Astrocyte (in vitro differentiated cells and primary cell): ENCODE measurements at places on chromosomes 1 and 21. TPM values are rescaled to one million over a fixed set of nuclear protein-coding genes. Genes with fewer than 3 reads are reported as not detected.

GRCh38 chr1:87239997-87240605 lies 88.6 kb upstream of the LMO4 start:
- no peak for DNase-seq
- H3K27ac ChIP-seq: no peak overlapping the region
- H3K27me3 ChIP-seq: no peaks in the 10 kb centered on the region
- H3K36me3 ChIP-seq: no peaks in the 10 kb centered on the region
- no peak overlapping the region for H3K4me3 ChIP-seq

The KRTAP20-4 gene
- total RNA-seq: not detected in 2 replicates

The TMEM82 gene
- not detected in 2 replicates for total RNA-seq

- no peak for DNase-seq
- no peak overlapping the region for H3K27ac ChIP-seq
- no peaks in the 10 kb centered on the region for H3K4me1 ChIP-seq
- no peaks in the 10 kb centered on the region for H3K36me3 ChIP-seq
These were observed 2.0 kb upstream of the KRTAP19-1 start for GRCh38 chr21:30482130-30482529.

The PADI2 gene
- 0.43 and 0.48 TPM in 2 replicates for total RNA-seq

The DNAJC8 gene
- 86.9 and 91.3 TPM in 2 replicates for total RNA-seq

DNA sequence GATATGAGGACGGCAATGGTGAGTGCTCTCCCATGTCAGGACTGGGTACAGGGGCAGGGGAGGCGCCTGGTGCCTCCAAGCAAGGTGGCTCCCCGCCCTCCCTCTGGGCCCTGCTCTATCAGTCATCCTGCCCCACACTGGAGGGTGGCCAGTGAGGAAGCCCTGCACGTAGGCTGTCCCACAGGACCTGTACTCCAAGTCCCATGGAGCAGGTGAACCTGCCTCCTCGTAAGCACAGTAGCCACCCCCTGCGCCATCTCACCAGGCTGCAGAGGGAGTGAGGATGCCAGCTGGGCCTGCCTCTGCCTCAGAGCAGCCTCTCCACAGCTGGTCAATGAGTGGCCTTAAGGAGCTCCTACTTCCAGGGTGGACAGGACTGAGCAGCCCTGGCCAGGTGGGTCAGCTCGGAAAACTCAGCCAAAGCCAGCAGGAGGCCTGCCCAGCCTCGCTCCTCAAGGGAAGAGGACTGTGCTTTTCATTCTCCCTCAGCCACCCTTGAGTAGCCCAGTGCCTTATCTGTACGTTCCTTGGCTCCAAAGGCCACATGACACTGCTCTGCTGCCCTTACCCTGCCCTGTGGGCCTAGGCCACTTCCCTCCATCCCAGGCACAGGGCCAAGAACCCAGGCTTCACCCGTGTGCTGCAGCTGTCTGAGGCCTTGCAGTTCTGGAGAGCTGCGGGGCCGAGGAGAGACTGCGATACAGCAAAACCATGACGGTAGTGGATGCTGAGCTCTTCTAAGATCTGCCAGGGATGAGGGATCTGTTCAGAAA lies 39.6 kb downstream of the SLC45A1 start:
- no peaks in the 10 kb centered on the region for H3K4me1 ChIP-seq
- DNase-seq: no peak
- no peak overlapping the region for H3K27ac ChIP-seq
- H3K36me3 ChIP-seq: peaks cover 22% of the 10 kb centered on the region
- H3K27me3 ChIP-seq: no peaks in the 10 kb centered on the region

- H3K4me3 ChIP-seq: no peak overlapping the region
- peaks cover 20% of the 10 kb centered on the region for H3K36me3 ChIP-seq
These were observed 55.0 kb upstream of the PSMG1 start for GRCh38 chr21:39238275-39238674.

GRCh38 chr1:111199881-111200801 lies at the start of gene DENND2D:
Gene DENND2D, minus strand, starts transcription at chr1:111200646. Its CDS starts 187 bp downstream, at chr1:111200459.
- no peak for DNase-seq
- H3K27me3 ChIP-seq: peaks cover 12% of the 10 kb centered on the region
- peaks cover 5% of the 10 kb centered on the region for H3K4me1 ChIP-seq
- no peaks in the 10 kb centered on the region for H3K36me3 ChIP-seq

DNA sequence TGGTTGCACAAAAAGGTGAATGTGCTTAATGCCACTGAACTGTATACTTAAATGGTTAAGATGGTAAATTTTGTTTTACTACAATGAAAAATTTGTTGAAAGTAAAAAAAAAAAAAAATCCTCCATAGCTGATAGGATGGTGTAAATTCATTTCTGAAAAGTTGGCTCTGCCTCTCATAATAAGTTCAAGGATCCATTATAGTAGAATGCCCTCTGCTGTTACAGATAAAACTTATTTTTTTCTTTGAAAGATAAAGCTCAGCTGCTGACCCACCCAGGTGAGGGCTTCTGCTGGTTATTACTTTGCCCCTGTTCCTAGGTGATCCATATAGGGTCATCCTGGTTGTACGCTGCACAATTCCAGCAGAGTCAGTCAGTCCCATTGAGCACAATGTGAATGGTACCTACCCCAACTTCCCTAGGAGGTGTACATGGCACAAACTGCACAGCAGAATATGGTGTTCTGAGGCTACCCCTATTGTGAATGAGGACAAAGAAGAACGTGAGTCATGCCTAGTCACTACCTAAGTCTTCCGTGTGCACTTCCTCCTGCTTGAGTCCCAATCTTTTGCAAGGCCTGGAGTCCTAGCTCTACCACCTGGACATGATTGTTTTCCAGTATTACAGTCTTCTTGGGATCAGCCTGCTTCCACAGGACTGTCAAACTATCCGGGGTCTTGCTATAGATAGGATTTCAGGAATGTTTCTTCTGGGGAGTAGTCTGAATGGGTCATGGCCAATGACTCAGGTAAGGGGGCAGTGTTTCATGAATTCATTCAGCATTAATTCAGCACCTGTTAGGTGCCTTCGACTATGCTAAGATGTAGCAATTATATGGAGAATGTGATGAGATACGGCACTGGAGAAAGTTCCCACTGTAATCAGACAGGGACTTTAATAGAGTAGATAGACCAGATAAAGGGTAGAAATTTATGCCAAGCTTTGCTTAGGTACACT lies 20.8 kb upstream of the CD5L start:
- H3K27me3 ChIP-seq: peaks cover 2% of the 10 kb centered on the region
- DNase-seq: no peak
- H3K36me3 ChIP-seq: no peaks in the 10 kb centered on the region
- no peak overlapping the region for H3K4me3 ChIP-seq
- no peak overlapping the region for H3K27ac ChIP-seq

GRCh38 chr1:29520571-29521437 lies 284.5 kb downstream of the PTPRU start:
- H3K4me3 ChIP-seq: no peak overlapping the region
- no peak overlapping the region for H3K27ac ChIP-seq
- H3K36me3 ChIP-seq: no peaks in the 10 kb centered on the region
- DNase-seq: peak; percentile 1
- H3K27me3 ChIP-seq: no peaks in the 10 kb centered on the region

- no peak for DNase-seq
- no peaks in the 10 kb centered on the region for H3K36me3 ChIP-seq
- H3K4me1 ChIP-seq: no peaks in the 10 kb centered on the region
- peaks cover 4% of the 10 kb centered on the region for H3K27me3 ChIP-seq
These were observed 39.8 kb downstream of the RASSF5 start for GRCh38 chr1:206547104-206547503.

DNA sequence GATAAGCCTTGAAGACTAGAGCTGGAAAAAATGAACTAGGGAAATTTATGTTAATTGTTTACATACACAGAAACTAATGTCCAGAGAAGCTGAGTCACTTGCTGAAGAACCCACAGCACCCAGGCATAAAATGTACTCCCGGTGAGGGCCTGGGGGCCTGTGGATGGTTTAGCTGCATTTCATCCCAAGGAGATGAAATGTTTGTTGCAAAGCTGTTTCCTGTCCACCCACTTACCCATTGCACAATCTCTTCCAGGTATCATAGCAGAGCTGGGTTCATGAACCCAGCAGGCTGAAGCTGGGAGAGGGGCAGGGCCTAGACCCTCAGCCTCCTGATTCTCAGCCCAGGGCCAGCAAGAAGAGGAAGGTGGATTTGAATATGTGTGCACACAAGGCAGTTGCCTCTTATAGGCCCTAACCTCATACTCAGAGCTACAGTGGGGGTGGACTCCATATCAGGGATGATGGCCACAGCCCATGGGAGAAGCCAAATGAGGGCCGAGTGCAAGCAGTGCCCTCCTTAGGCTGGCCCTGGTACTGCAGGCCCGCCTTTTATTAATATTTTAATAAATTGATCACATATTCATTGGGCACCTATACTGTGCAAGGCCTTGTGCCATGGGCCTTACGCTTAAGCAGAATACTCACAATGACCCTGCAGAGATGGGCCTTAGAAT lies 110.8 kb downstream of the LACTBL1 start:
- peak; percentile 63 for DNase-seq
- peak overlapping the region; percentile 48 for H3K27ac ChIP-seq
- peaks cover 14% of the 10 kb centered on the region for H3K4me1 ChIP-seq
- no peaks in the 10 kb centered on the region for H3K27me3 ChIP-seq

DNA sequence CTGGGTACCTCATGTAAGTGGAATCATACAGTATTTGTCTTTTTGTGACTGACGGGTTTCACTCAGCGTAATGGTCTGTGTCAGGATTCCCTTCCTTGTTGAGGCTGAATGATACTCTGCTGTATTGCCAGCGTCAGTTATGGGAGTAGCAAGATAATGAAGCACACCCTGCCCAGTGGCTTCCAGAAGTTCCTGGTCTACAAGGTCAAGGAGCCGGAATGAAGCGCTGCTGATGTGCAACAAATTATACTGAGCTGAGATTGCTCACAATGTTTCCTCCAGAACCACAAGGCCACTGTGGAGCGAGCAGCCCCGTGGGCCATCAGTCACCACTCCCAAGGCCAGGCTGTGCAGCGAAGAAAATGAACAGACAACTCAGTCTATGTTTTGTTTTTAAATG lies 24.0 kb upstream of the TDRD10 start:
- no peak overlapping the region for H3K27ac ChIP-seq
- H3K27me3 ChIP-seq: no peaks in the 10 kb centered on the region
- no peaks in the 10 kb centered on the region for H3K36me3 ChIP-seq
- no peak for DNase-seq
- H3K4me3 ChIP-seq: no peak overlapping the region
- peaks cover 6% of the 10 kb centered on the region for H3K4me1 ChIP-seq

The SLC37A1 gene
- total RNA-seq: 5.8 and 6.9 TPM in 2 replicates

The CYP4A11 gene
- total RNA-seq: not detected in 2 replicates

DNA sequence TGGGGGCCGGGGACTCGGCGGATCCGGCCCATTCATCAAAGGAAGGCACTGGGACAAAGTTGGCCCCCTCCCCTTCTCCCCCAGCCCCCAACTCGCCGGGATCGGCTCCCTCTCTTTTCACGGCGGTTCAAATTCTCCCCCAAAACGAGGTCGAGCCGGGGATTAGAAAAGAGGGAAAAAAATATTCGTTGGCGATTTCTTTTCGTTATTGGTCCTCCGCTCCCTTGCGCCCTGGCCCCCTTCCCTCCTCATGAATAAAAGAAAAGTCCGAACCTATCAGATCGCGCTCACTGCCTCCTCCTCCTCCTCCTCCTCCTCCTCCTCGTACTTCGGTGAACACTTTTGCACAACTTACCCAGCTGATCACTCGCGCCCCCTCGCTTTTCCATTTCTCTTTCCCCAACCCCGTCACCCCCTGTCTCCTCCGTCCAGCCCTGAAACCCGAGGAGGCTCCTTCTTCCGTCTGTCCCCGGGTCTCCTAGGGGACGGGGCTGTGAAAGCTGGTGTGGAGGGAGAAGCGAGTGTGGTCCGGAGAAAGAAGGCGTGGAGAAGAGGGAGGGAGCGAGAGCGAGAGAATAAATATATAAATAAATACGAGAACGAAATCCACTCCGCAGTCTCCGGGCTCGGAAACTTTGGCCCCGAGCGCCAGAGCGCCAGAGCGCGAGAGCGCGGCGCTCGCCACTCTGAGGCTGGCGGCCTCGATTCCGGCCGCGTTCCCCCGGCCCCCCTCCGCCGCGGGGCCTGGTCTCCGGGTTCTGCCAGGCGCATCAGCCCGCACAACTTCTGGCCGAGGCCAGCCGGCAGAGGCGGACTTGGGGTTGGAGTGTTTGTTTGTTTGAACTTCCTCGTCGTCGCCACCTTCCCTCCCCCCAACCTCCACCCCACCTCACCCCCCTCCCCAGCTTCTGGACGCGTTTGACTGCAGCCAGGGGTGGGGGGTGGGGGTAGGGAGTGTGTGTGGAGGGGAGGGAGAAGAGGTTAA lies at the start of gene PAX7:
PAX7 (plus strand) TSS at position 336 of the 985 bp plus-strand sequence. CDS start 758 bp downstream, outside the sequence.
- no peak within 1 kb of the TSS for H3K27ac ChIP-seq
- H3K4me1 ChIP-seq: no peaks in the 10 kb centered on the region
- H3K27me3 ChIP-seq: peaks cover 74% of the 10 kb centered on the region
- DNase-seq: no peak

DNA sequence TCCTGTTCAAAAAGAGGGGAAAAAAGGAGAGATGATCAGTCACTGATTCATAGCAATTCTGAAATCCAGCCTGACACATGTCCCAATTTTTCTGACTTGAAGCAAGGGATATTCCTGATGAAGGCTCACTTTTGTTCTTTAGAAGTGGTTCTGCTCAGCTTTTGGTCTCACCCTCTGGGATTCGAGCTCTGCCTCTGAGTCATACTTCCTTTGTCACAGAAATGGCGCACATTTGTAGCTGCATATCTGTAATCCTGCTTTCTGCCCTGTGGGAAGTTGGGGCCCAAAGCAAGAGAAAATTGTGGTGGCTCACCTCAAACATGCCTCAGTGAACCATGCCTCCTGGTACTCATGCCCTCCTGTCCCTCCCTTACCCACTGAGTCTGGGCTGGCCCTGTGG lies 22.3 kb upstream of the FAM78B start:
- no peaks in the 10 kb centered on the region for H3K36me3 ChIP-seq
- peaks cover 12% of the 10 kb centered on the region for H3K4me1 ChIP-seq
- H3K27me3 ChIP-seq: no peaks in the 10 kb centered on the region
- no peak overlapping the region for H3K27ac ChIP-seq
- H3K4me3 ChIP-seq: no peak overlapping the region
- peak; percentile 32 for DNase-seq

GRCh38 chr1:44733365-44733764 lies 2.4 kb upstream of the RNU5D-1 start:
- peak; percentile 59 for DNase-seq
- no peak overlapping the region for H3K4me3 ChIP-seq
- no peaks in the 10 kb centered on the region for H3K36me3 ChIP-seq
- no peak overlapping the region for H3K27ac ChIP-seq

- no peak for DNase-seq
- no peaks in the 10 kb centered on the region for H3K4me1 ChIP-seq
- H3K4me3 ChIP-seq: no peak overlapping the region
- peaks cover 4% of the 10 kb centered on the region for H3K27me3 ChIP-seq
- no peaks in the 10 kb centered on the region for H3K36me3 ChIP-seq
These were observed 172.5 kb downstream of the DYRK1A start for GRCh38 chr21:37538971-37539590.
